ENCODE measurements at places on chromosomes 6 and 20. TPM values are rescaled to one million over a fixed set of nuclear protein-coding genes. Genes with fewer than 3 reads are reported as not detected.

DNA sequence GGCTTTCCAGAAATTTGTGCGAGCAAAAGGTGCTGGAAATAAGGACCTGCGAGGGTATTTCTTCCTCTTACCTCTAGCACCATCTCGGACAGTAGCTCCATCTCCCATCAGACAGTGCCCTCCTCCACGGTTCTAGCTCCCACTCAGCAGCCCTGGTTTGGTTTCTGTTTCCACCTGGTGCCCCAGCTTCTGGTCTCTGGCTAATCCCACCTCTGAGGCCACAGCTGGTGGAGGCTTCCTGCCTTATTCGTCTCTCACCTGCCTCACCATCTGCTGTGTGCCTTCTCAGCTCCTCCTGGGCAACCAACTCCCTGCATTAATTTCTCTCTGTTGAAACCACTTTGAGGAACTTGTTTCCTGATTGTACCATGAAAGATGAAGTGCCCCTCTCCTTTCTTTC lies 162.4 kb upstream of the CDYL start:
- no peaks in the 10 kb centered on the region for H3K27me3 ChIP-seq
- H3K36me3 ChIP-seq = no peaks in the 10 kb centered on the region
- peaks cover under 1% of the 10 kb centered on the region for H3K4me1 ChIP-seq
- no peak overlapping the region for H3K4me3 ChIP-seq
- no peak for DNase-seq
- H3K27ac ChIP-seq = no peak overlapping the region

- H3K36me3 ChIP-seq = no peaks in the 10 kb centered on the region
- no peaks in the 10 kb centered on the region for H3K4me1 ChIP-seq
- DNase-seq = no peak
- no peaks in the 10 kb centered on the region for H3K27me3 ChIP-seq
These were observed 859.7 kb downstream of the EPHA7 start for GRCh38 chr6:92559611-92560010.

DNA sequence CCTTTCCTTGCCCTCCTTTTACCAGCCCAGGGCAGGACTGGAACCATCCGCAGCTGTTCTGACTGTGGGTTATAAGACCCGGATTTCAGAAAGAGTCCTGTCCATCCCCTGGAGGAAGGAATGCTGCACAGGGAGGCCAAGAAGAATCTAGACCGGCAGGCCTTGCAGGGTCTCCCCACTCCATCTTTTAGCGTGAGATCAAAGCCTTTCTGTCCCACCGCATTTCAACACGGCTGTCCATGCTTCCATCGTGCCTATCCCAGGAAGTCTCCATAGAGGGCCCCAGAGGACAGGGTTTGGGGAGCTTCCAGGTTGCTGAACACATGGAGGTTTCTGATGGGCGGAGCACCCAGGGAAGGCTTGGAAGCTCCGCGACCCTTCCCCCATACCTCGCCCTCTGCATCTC lies 79.3 kb upstream of the AGPAT4 start:
- DNase-seq = no peak
- H3K4me3 ChIP-seq = no peak overlapping the region
- no peaks in the 10 kb centered on the region for H3K36me3 ChIP-seq
- no peaks in the 10 kb centered on the region for H3K4me1 ChIP-seq
- no peaks in the 10 kb centered on the region for H3K27me3 ChIP-seq
- no peak overlapping the region for H3K27ac ChIP-seq

GRCh38 chr6:105550955-105551620 lies 148.2 kb upstream of the PREP start:
- no peaks in the 10 kb centered on the region for H3K27me3 ChIP-seq
- H3K4me3 ChIP-seq = no peak overlapping the region
- no peaks in the 10 kb centered on the region for H3K36me3 ChIP-seq
- H3K27ac ChIP-seq = no peak overlapping the region
- no peaks in the 10 kb centered on the region for H3K4me1 ChIP-seq

- H3K27ac ChIP-seq = no peak overlapping the region
- H3K4me3 ChIP-seq = no peak overlapping the region
- H3K4me1 ChIP-seq = no peaks in the 10 kb centered on the region
- H3K36me3 ChIP-seq = no peaks in the 10 kb centered on the region
These were observed 12.1 kb upstream of the PDYN start for GRCh38 chr20:2005831-2006426.

GRCh38 chr20:8940326-8940725 lies 128.6 kb upstream of the PLCB4 start:
- no peaks in the 10 kb centered on the region for H3K4me1 ChIP-seq
- no peak overlapping the region for H3K27ac ChIP-seq
- H3K27me3 ChIP-seq = no peaks in the 10 kb centered on the region

The RIPOR3 gene
- total RNA-seq = not detected

The NKX2-2 gene
- total RNA-seq = not detected

Measured in CD8-positive, alpha-beta memory T cell (primary cell).